ENCODE measurements at places on chromosomes 3 and 15.
A peak's percentile ranks its signal among the peaks of the same experiment; 100 is the strongest.

DNA sequence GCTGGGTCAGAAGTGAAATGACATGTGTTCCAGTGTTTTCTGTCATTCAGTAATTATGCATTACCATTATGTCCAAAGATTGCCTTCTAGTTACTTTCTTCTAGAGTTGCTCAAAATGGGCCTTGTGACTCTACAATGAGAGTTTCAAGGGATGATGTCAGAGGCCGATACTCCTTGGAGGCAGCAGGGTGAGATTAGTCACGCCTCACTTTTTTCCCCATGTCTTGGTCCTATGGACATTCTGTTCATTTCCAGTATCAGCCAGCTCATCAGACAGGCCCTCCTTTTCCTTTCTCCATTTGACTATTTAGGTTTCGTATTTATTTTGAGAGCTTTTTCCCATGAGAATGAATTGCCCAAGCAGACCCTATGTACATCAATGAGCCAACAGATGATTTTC lies 17.5 kb downstream of the VGLL3 start:
- DNase-seq, result no peak

GRCh38 chr15:51801391-51801835 lies 28.0 kb upstream of the TMOD3 start:
- peak; percentile 49 for DNase-seq

DNA sequence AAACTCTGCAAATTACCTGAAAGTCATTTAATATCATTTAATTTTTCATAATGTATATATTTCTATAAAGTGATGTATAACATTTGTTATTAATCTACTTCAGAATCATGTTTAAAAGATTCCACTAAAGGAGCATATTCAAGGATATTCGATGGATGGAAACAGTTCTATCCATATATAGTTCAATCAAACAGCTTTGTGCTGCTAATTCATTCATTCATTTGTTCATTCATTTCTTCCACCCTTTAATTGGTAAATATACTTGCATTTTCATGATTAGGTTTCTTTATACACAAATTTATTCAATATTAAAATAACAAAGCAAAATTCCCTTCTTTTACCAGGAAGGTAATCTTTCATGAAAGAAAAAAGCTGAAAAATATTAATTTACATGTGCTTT lies 64.7 kb downstream of the RNF13 start:
- DNase-seq, result no peak

DNA sequence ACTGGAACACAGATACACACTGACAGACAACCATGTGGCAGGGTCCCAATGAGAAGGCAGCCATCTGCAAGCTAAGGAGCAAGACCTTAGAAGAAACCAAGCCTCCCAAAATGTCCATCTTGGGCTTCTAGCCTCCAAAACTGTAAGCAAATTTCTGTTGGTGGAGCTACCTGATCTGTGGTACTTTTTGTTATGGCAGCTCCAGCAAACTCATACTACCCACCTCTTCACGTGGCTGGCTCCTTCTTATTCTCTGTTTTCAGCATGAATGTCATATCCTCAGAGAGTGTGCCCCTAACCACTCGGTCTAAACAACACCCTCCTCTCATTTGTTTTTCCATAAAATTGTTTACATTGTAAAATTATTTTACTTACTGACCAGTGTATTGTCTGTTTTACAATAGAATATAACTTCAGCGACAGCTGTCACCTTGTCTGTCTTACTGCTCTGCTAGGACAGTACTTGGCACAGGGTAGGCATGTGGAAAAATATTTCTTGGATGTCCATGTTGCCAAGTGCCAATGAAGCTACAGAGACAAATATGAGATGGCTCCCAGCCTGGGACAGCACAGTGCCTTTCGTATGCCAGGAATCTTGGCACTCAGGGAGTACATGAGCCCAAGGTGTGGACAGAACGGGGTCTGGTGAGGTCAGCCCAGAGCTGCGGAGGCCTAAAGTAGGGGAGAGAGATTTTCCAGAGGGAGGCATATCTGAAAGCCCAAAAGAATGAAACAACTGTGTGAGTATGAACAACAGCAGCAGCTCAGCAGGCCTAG lies 17.4 kb upstream of the SLC25A36 start:
- no peak for DNase-seq
